Activated CD4-positive, alpha-beta memory T cell treated with anti-CD3 and anti-CD28 coated beads, Interleukin-2, amount 10 ng/mL, durations not matched to agents 7 days and 5 days (primary cell): ENCODE measurements at places on chromosomes 5 and 9. TPM values are rescaled to one million over a fixed set of nuclear protein-coding genes. Genes with fewer than 3 reads are reported as not detected.

The SPATA6L gene
- total RNA-seq, result 0.43 TPM

The TRIM36 gene
- not detected for total RNA-seq

The PRRX2 gene
- total RNA-seq, result not detected

The PRKACG gene
- total RNA-seq, result not detected

The SOWAHA gene
- not detected for total RNA-seq
